Keratinocyte (primary cell): ENCODE measurements at places on chromosomes 7 and 10. TPM values are rescaled to one million over a fixed set of nuclear protein-coding genes. Genes with fewer than 3 reads are reported as not detected.

- no peaks in the 10 kb centered on the region for H3K36me3 ChIP-seq
- H3K4me3 ChIP-seq = peak overlapping the region; percentile 54
- H3K27ac ChIP-seq = no peak overlapping the region
- no peak for DNase-seq
- peaks cover 40% of the 10 kb centered on the region for H3K27me3 ChIP-seq
Observed at GRCh38 chr7:45919993-45920459, 1.0 kb downstream of the IGFBP3 start.

DNA sequence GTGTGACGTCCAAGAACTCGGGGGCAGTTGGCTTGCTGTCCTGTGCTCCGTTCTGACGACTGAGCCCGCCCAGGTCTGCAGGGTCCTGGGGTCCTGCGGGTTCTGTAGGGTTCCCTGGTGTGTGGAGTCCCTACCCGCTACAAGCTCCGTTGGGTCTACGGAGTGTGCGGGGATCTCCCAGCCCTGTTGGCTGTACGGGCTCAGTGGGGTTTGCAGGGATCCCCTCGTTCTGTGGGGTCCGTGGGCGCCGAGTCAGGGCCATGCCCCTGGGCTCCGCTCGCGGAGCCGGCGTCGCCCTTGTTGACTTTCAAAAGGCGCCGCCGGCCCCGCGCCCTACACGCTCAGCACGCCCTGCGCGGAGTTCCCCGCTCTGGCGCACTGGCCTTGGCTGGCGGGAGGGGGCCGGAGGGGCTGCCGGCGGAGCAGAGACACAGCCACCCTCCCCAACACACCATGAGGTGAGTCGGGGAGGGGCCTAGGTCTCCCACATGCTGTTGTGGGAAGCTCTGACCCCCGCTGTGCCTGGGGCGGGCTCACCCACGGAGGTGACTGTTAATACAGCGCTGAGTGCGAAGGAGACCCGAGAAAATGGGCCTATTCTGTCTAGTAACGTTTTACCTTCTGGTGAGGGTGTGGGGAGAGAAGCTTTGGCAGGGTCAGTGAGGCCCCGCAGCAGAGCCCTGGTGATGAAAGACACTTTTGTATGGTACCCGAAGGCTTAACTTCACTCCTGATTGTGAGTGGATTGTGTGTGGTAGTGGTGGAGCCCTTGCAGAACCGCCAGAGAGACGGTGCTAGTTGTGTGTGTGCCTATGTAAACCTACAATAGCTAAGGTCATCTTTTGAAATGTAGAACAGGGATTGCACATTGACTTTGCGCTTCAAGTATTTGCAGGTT lies 8.1 kb downstream of the TASOR2 start:
- no peaks in the 10 kb centered on the region for H3K27me3 ChIP-seq
- H3K36me3 ChIP-seq = peaks cover 2% of the 10 kb centered on the region
- no peak for DNase-seq

DNA sequence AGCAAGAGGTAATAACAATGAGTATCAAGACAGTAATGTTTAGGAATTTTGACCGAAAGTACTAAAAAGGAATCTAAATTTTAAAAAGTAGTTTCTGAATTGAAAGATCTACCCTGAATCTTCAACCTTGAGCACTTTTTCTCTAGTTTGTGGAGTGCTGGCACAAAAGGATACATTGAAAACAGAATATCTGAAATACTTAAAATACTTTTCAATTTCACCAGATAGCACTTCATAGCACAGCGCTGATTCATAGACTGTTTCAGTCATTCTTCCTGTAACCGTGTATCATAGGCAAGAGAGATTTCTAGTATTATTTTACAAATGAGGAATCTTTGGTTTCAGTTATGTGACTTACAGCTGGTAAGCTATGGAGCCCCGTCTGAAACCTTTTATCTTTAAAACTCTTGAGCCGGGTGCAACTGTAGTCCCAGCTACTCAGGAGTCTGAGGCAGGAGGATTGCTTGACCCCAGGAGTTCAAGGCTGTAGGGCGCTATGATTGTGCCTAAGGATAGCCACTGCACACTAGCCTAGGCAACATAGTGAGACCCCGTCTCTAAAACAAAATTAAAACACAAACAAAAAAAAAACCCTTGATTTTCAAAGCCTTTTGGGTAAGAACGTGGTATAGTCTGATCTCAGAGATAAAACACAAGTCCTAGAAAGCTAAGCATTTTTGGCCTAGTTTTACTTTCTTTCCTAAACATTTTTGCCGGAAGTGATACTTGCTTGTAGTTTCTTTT lies 35.1 kb downstream of the FHIP2A start:
- H3K4me1 ChIP-seq = peaks cover 17% of the 10 kb centered on the region
- H3K4me3 ChIP-seq = no peak overlapping the region
- H3K27me3 ChIP-seq = no peaks in the 10 kb centered on the region
- no peak for DNase-seq

GRCh38 chr7:132654150-132654549 lies 77.9 kb upstream of the PLXNA4 start:
- H3K27ac ChIP-seq = no peak overlapping the region
- no peaks in the 10 kb centered on the region for H3K36me3 ChIP-seq
- peaks cover 3% of the 10 kb centered on the region for H3K27me3 ChIP-seq
- no peak for DNase-seq

GRCh38 chr7:121262221-121262620 lies 66.6 kb upstream of the WNT16 start:
- H3K27ac ChIP-seq = no peak overlapping the region
- no peaks in the 10 kb centered on the region for H3K4me1 ChIP-seq
- H3K27me3 ChIP-seq = no peaks in the 10 kb centered on the region
- H3K36me3 ChIP-seq = no peaks in the 10 kb centered on the region
- no peak for DNase-seq
- H3K4me3 ChIP-seq = no peak overlapping the region

DNA sequence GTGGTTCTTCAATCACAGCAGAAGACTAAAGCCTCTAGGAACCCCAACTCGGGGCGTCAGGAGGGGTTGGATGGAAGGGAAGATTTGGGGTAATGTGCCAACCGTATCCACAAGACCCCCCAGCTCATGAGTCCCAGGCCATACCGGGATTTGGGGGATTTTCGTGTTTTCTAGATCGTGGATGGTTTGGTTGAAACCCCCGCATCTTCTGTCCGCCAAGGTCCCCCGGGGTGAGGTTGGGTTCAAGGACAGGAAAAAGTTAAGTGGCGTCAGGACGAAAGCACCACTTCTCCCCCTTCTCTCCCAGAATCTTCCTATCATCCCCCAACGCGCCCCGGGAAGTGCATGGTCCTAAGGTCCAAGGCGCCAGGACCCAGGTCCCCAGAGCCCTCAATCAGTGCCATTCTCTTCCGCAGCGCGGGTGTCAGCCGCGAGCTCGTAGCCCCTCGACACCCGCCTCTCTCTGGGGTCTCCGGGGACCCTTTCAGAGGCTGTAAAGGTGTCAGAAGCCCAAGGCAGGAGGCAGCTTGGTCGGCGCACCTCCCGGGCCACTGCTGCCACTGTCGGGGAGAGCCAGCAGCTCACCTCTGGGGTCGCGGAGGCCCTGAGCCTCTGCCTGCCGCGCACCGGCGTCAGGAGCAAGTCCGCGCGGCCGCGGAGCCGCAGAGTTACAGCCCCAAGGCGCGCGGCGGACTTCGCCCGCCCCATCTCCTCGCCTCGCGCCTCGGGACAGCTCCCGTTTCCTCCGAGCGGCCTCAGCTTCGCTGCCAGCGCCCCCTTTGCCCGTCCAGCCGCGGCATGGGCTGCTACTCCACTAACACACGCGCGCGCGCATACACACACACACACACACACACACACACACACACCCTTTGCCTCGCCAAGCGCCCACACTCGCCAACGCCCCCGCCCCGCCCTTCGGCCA lies 1.5 kb downstream of the MKX start:
- no peaks in the 10 kb centered on the region for H3K36me3 ChIP-seq
- no peak for DNase-seq
- H3K27ac ChIP-seq = no peak overlapping the region
- peaks cover 15% of the 10 kb centered on the region for H3K4me1 ChIP-seq

DNA sequence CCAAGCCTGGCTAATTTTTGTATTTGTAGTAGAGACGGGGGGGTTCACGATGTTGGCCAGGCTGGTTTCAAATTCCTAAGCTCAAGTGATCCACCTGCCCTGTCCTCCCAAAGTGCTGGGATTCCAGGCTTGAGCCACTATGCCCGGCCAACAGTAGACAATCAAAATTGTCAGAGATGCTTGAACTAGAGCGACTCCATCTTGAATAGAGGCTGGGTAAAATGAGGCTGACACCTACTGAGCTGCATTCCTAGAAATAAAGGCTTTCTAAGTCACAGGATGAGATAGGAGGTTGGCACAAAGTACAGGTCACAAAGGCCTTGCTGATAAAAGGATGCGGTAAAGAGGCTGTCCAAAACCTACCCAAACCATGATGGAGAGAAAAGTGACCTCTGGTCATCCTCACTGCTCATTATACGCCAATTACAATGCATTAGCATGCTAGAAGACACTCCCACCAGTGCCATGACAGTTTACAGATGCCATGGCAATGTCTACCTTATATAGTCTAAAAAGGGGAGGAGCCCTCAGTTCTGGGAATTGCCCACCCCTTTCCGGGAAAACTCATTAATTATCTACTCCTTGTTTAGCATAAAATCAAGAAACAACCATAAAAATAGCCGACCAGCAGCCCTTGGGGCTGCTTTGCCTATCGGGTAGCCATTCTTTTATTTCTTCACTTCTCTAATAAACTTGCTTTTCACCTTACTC lies 134.5 kb downstream of the BAMBI start:
- no peaks in the 10 kb centered on the region for H3K36me3 ChIP-seq
- no peaks in the 10 kb centered on the region for H3K27me3 ChIP-seq
- DNase-seq = no peak
- no peak overlapping the region for H3K27ac ChIP-seq

GRCh38 chr10:29517352-29517923 lies 117.3 kb downstream of the SVIL start:
- peaks cover 6% of the 10 kb centered on the region for H3K36me3 ChIP-seq
- no peak for DNase-seq
- H3K4me3 ChIP-seq = no peak overlapping the region
- no peaks in the 10 kb centered on the region for H3K27me3 ChIP-seq
- peaks cover 3% of the 10 kb centered on the region for H3K4me1 ChIP-seq
- H3K27ac ChIP-seq = no peak overlapping the region

DNA sequence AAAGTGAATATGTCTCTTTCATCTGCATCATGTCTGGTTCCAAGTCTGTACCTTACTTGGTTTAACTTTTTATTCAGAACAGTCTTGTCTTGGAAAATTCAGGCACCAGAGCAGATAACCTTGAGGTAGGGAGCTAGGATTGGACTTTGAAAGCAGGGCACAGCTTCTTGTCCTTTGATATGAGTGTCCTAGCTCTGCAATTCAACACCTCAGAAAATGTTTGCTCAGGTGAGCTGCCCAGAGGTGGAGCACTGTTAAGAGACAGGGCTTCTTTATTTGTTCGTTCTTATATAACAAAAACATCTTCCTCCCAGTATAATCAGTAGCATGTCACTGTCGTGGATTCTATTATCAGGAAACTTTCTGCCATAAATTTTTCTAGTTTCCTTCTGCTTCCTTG lies 118.3 kb downstream of the LRRC4 start:
- no peaks in the 10 kb centered on the region for H3K4me1 ChIP-seq
- H3K27ac ChIP-seq = no peak overlapping the region
- no peaks in the 10 kb centered on the region for H3K36me3 ChIP-seq
- DNase-seq = no peak
- no peak overlapping the region for H3K4me3 ChIP-seq

- no peaks in the 10 kb centered on the region for H3K27me3 ChIP-seq
- no peaks in the 10 kb centered on the region for H3K36me3 ChIP-seq
- no peaks in the 10 kb centered on the region for H3K4me1 ChIP-seq
- no peak overlapping the region for H3K27ac ChIP-seq
- no peak for DNase-seq
Observed at GRCh38 chr7:16055263-16055976, 365.9 kb downstream of the CRPPA start.

The MBL2 gene
- not detected in 3 replicates for polyA plus RNA-seq

The TMEM196 gene
- polyA plus RNA-seq = not detected in 3 replicates

The SYNPO2L gene
- 0.02 TPM in 1 of 3 replicates, not detected in the others for polyA plus RNA-seq

The SEMA3C gene
- polyA plus RNA-seq = 142 to 200 TPM (median 190 TPM) in 3 replicates

The SLC29A4 gene
- 0.43 to 1.9 TPM (median 0.65 TPM) in 3 replicates for polyA plus RNA-seq
